Memory B cell (primary cell): ENCODE measurements at places on chromosomes 16 and 17.
A peak's percentile ranks its signal among the peaks of the same experiment; 100 is the strongest.

GRCh38 chr16:6114691-6115090, 1017.1 kb upstream of the EEF2KMT start:
- H3K36me3 ChIP-seq, result no peaks in the 10 kb centered on the region
- DNase-seq, result no peak
- H3K27ac ChIP-seq, result no peak overlapping the region
- no peaks in the 10 kb centered on the region for H3K27me3 ChIP-seq
- H3K4me1 ChIP-seq, result no peaks in the 10 kb centered on the region

- no peak overlapping the region for H3K4me3 ChIP-seq
- H3K4me1 ChIP-seq, result peaks cover 2% of the 10 kb centered on the region
- no peaks in the 10 kb centered on the region for H3K36me3 ChIP-seq
- H3K27ac ChIP-seq, result no peak overlapping the region
These were observed 90.3 kb downstream of the RAB11FIP4 start for GRCh38 chr17:31481783-31482081.

DNA sequence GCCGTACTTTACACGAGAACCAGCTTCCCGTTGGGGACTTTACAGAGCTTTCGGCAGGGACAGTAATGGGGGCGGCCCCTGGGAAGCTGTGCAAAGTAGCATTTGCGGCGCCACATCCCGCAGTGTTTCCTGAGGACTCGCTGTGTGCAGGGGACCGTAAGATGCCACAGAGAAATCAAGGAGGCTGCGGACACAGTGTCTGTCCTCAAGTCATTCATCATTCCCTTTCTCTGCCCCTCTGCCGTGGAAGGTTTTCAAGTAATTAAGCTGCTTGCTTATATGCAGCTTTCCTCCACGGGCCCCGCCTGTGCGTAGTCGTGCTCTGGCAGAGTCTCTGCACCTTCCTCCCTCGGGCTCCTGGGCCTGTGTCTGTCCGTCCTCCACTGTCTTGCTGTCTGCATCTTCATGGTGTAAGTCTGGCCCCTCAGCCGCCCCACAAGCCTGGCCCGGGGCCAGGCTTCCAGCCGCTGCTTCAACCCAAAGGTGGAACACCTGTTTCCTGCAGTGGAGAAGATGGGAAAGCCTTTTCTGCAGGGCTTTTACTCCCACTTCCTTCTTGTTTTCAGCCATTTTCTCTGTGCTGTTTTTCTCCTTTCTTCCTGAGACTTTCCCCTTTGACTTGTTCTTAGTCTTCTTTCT, 216.9 kb upstream of the CHMP6 start:
- DNase-seq, result no peak
- H3K36me3 ChIP-seq, result peaks cover 20% of the 10 kb centered on the region
- peak overlapping the region; percentile 32 for H3K27ac ChIP-seq
- no peaks in the 10 kb centered on the region for H3K27me3 ChIP-seq

- H3K27ac ChIP-seq, result peak overlapping the region; percentile 54
- no peak overlapping the region for H3K4me3 ChIP-seq
- H3K4me1 ChIP-seq, result no peaks in the 10 kb centered on the region
These were observed 8.5 kb downstream of the TIMM22 start for GRCh38 chr17:1005361-1005946.

- peaks cover 17% of the 10 kb centered on the region for H3K27me3 ChIP-seq
- H3K4me3 ChIP-seq, result no peak overlapping the region
- peaks cover 3% of the 10 kb centered on the region for H3K4me1 ChIP-seq
- H3K36me3 ChIP-seq, result no peaks in the 10 kb centered on the region
These were observed 57.6 kb upstream of the LHX1 start for GRCh38 chr17:36879624-36880131.

DNA sequence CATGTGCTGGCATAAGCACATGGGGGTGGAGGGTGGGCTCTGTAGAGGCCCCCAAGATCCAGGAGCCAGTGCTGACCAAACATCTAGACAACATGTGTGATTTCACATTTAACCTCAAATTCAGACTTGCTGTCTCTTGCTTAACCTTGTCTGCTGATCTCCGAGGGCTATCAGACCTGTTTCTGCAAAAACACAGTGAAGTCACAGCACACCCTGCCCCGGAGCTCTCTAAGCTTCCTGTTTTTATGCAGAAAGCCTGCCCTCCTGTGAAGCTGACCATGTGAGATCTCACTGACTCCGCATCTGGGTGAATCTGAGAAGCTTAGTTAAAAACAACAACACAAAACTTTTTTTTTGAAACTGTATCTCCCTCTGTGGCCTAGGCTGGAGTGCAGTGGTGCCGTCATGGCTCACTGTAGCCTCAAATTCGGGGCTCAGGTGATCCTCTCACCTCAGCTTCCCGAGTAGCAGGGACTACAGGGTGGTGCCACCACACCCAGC, 6.6 kb upstream of the DPEP2 start:
- no peaks in the 10 kb centered on the region for H3K27me3 ChIP-seq
- peak; percentile 49 for DNase-seq
- peaks cover 1% of the 10 kb centered on the region for H3K36me3 ChIP-seq
- H3K4me3 ChIP-seq, result peak overlapping the region; percentile 56

- no peaks in the 10 kb centered on the region for H3K27me3 ChIP-seq
- no peaks in the 10 kb centered on the region for H3K36me3 ChIP-seq
- peaks cover 2% of the 10 kb centered on the region for H3K4me1 ChIP-seq
- DNase-seq, result no peak
- no peak overlapping the region for H3K27ac ChIP-seq
- H3K4me3 ChIP-seq, result no peak overlapping the region
These were observed 12.4 kb downstream of the SNTB2 start for GRCh38 chr16:69199382-69199781.
